ENCODE measurements at places on chromosomes 2 and 18. TPM values are rescaled to one million over a fixed set of nuclear protein-coding genes. Genes with fewer than 3 reads are reported as not detected.

GLS gene
- total RNA-seq, result 129 TPM

CHRND gene
- total RNA-seq, result not detected

GCG gene
- not detected for total RNA-seq

LIPG gene
- 0.40 TPM for total RNA-seq

ACADL gene
- total RNA-seq, result 0.26 TPM

ALK gene
- total RNA-seq, result not detected

DQX1 gene
- total RNA-seq, result 0.12 TPM

ANKRD23 gene
- total RNA-seq, result 1.9 TPM

MCM6 gene
- 17.1 TPM for total RNA-seq

MGAT4A gene
- 1.6 TPM for total RNA-seq

L3MBTL4 gene
- total RNA-seq, result under 0.01 TPM

SERPINB12 gene
- not detected for total RNA-seq

HRH4 gene
- 0.06 TPM for total RNA-seq

SNED1 gene
- total RNA-seq, result 37.2 TPM

KYNU gene
- total RNA-seq, result 0.92 TPM

CGREF1 gene
- 7.0 TPM for total RNA-seq

KLHL29 gene
- 4.0 TPM for total RNA-seq

RNMT gene
- total RNA-seq, result 20.3 TPM

ZNF516 gene
- total RNA-seq, result 8.9 TPM

Data from aortic smooth muscle cell (primary cell).